Cortex of kidney (tissue), 1 donor: ENCODE measurements at places on chromosomes 5 and 9.

- no peak for DNase-seq
Observed at GRCh38 chr5:163963881-163964280, 458.5 kb downstream of the MAT2B start.

DNA sequence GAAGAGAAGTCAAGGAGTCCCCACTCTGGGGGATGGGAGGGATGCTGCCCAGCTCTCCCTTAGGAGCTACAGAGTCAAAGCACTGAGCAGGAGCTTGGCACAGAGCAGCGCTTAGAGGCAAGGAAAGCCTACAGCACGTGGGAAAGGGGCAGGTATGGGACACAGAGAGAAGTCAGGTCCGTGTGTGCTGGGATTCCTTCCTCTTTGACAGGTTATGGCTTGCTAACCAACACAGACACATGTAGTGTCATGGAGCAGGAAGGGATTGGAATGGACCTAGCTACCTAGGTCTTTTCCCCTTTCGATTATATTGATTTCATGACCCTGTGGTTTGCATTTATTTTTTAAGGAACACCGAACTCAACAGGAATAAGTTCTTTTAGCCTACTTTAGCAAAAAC is 208.5 kb upstream of the TUT7 start:
- DNase-seq, result no peak

- no peak for DNase-seq
Observed at GRCh38 chr9:16870596-16871335, at the start of gene BNC2. BNC2 (minus strand) TSS chr9:16870670; CDS start chr9:16870648, 22 bp downstream.

GRCh38 chr9:124947727-124948391 is 7.0 kb upstream of the GOLGA1 start:
- no peak for DNase-seq

DNA sequence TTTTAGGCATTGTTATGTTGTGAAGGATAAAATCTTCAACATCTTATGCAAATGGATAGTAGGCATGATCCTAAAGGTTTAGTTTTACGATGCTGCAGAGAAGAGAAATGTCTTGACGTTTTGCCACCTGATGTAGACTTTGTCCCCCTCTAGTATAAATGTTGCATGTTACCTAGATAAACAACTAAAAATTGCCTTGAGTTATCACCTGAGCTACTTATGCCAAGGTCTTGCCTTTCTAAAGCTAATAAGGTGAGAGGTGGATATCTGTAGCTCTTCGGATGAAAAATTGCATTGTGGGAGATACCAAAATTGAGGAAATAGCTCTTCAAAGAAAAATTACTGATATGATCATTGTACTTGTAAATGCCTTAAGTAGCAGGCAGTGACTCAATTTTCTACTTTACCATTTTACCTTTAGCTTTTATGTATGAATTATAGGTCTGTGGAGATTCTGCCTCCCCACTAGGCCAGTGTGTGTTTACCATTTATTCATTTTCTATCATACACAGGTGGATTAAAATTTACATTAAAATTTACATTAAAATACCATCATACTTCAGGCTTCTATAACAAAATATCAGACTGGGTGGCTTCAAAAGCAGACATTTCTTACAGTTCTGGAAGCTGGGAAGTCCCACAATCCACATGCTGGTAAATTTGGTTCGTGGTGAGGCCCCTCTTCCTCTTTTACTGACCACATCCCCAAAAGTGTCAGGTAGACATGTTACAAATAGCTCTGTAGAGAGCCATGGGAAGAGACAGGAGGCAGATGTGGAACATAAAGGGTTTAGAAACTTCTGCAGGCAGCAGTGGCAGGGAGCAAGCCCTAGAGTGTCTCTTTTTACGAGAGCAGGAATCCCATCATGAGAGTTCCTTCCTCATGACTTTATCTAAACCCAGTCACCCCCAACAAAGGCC is 100.7 kb upstream of the ERBIN start:
- DNase-seq, result no peak

- no peak for DNase-seq
Observed at GRCh38 chr9:98201102-98201501, 8.7 kb upstream of the CORO2A start.

GRCh38 chr9:127676638-127677037 is 30.1 kb upstream of the CFAP157 start:
- DNase-seq, result no peak

DNA sequence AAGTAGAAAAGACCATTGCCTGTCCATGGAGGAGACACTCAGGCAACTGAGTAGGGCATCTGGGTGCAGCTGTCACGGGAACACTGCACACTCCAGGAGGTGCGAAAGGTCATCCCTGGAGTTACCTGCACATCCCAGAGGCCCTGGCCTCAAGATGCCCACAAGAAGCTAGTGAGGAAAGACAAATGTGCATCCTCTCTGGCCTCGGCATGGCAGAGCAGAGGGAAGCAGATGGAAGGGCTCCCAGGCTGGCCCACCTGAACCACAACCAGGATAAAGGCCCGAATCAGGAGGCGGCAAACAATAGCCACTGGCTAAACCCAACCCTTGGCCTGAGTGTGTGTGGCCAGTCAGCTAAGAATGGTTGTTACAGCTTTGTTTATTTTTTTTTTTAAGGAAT is 231.7 kb downstream of the SYK start:
- DNase-seq, result no peak

- DNase-seq, result no peak
Observed at GRCh38 chr5:82719368-82719767, 357.8 kb downstream of the TMEM167A start.

- DNase-seq, result no peak
Observed at GRCh38 chr5:39191216-39191615, 28.1 kb downstream of the FYB1 start.

GRCh38 chr5:139248826-139249453 is 44.6 kb upstream of the MATR3 start:
- no peak for DNase-seq

- no peak for DNase-seq
Observed at GRCh38 chr5:177607452-177608192, 7.7 kb downstream of the B4GALT7 start.

GRCh38 chr9:6354072-6354686 is 26.0 kb downstream of the TPD52L3 start:
- no peak for DNase-seq

- DNase-seq, result no peak
Observed at GRCh38 chr9:130844044-130844451, 9.0 kb downstream of the ABL1 start.

DNA sequence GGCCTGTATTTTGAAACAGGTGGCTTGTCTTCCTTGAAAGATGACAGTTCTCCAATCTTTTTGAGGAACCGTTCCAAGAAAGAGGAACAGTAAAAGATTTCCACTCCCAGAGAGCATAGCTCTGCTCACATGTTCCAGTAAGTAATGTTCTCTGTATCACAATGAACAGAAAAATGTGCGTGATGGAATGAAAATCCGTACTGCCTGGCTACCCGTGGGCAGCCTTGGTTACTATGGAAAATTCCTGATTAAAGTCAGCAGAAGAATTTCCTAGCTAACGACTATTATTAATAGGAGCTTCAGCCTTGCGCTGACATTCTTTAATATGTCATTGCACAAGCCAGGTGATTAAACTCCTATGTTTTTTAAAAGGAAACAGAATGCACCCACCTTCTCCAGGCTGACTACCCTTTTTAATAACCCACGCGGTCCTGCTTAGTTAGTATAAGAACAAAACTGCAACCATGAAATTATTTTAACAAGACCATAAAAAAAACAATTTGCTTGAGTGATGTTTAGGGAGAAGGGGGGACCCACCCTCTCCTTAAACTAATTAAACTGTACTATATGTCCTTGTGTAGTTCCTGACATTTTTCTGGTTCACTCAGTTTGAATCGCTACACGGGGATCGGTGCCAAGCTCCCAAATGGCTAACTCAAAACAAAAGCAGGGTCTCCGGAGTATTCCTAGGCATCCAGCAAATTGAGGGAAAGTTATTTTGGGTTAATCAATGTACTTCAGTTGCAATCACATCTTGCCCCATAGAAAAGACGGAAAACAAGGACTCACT is 54.8 kb upstream of the CPEB4 start:
- DNase-seq, result no peak

- no peak for DNase-seq
Observed at GRCh38 chr5:17221843-17222636, 4.6 kb downstream of the BASP1 start.

DNA sequence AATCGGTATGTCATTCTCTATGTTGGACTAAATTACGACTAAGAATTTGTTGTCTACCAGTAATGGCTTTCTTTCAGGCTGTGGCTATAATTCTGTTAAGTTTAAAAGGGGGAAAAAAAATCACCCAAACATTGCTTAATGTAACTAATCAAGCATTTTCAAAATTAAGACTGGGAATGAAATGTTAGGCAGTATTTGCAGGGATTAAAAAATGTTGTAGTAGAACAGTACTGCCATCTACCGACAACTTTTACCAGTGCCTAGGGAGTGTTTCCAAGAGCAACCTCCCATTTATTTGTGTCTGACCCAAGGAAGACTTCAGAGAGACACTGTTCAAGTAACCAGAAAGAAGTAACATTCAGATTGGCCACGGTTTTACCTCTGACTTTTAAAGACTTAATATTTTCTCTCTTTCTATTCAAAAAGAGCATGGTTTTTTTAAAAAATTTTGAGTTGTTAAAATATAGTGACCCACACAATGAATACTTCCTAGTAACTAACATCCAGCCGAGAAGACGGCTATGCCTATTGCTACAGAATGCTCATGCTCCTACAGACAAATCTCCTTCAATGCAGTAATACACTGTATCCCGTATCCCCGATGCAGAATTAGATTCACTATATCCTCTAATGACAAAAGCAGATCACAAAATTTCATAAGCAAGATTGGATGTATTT is 92.4 kb downstream of the ARL15 start:
- DNase-seq, result no peak

GRCh38 chr9:106058460-106058859 is 364.1 kb downstream of the TMEM38B start:
- no peak for DNase-seq

GRCh38 chr9:87197349-87198130 is 250.2 kb upstream of the GAS1 start:
- DNase-seq, result no peak

DNA sequence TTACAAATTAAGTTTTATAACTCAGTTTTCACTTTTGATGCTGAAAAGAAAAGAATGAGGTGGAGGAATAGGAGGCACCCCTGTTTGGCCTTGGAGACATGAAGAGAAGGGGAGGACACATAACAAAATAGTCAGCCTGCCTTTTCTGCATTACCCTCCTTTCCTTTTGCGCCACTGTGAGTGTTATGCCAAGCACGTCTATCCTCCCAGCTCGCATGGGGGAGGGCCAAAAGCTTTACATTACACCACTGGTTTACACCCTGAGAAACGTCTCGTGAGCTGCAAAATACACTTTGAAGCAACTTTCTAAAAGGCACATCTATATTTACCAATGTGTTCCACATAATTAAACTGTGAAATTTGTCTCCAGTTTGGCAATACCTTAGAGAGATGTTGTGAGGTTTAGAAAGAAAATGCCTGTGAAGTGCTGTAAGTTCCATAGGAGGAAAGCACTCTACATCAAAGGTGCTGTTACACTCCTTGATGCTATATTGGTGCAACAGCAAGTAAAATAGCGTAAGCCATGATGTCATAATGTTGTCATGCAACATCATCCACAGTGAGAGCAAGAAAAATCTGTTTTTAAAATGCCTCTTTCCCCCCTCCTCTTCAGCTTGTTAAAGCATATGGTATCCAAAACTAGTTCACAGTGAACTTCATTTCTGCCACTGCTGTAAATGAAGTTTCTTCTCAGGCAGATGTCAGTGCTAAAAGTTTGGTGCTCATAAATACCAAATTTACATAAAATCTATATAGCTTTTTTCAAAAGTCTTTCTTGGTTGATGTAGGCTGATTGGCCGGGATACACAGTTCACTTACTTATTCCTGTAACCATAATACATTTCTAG is 50.3 kb downstream of the CETN3 start:
- no peak for DNase-seq

GRCh38 chr9:106438928-106439327 is 424.0 kb upstream of the ZNF462 start:
- DNase-seq, result no peak

- no peak for DNase-seq
Observed at GRCh38 chr5:141430332-141431113, at the start of gene PCDHGA12. PCDHGA12 (plus strand) TSS chr5:141430507; CDS start chr5:141430760, 253 bp downstream.

DNA sequence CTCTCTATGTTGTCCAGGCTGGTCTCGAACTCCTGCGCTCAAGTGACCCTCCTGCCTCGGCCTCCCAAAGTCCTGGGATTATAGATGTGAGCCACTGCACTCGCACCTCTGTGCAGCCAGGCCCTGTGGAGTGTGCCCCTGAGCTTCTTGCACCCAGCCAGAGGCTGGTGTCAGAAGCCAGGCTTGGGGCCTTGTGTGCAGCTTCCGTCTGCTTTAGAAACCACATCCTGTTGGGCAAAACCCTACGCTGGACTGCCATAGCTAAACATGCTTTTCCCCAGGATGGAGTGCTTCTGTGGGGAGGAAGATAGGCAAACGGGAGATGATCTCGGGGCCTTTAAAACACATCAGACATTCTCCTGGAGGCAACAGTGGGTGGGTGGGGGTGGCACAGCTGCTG is 40.1 kb downstream of the PRRT1B start:
- DNase-seq, result no peak

- no peak for DNase-seq
Observed at GRCh38 chr5:159877894-159878448, 38.3 kb upstream of the ADRA1B start.

DNA sequence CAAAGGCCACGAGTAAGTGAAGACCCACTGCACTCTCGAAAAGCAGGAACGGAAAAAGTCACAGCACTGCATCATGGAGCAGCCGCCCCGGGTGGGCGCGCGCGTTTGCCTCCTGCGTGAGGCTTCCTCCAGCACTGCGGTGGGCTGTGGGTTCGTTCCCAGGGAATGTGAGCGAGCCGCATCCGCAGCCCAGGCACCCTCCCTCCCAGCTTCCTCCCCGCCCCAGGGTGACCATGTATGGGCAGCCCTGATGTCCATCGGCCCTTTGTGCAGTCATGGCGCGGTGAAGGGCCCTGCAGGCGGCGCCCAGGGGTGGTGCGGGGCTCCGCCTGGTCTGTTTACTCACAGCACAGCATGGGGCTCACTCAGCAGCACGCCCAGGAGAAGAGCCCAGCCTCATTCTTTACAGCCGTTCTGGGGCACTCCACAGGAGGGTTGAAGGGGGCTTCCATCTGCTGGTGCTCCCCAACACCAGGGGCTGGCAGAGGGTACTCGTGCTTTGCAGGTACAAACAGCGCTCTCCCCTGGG is 32.7 kb downstream of the KCNT1 start:
- no peak for DNase-seq

DNA sequence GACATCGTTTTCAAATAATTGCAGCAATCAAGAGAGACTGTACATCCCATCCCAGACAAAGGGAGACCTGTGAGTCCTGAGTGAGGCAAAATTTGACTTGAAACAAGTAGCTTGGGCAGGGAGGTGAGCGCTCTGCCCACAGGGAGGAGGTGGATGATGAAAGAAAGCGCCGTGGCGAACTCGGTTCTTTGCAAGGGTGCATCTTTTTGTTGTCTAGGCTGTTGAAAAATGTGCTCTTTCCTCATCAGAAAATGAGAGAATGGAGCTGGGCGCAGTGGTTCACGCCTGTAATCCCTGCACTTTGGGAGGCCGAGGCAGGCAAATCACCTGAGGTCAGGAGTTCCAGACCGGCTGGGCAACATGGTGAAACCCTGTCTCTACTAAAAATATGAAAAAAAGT is 150.5 kb downstream of the GAPVD1 start:
- DNase-seq, result no peak

GRCh38 chr9:129399634-129399990 is 221.3 kb downstream of the C9orf50 start:
- DNase-seq, result no peak

GRCh38 chr5:61472172-61472958 is 140.3 kb downstream of the ZSWIM6 start:
- no peak for DNase-seq

- no peak for DNase-seq
Observed at GRCh38 chr9:343773-344172, 129.1 kb downstream of the DOCK8 start.
